ENCODE measurements at places on chromosomes 6 and 20. TPM values are rescaled to one million over a fixed set of nuclear protein-coding genes. Genes with fewer than 3 reads are reported as not detected.

DNA sequence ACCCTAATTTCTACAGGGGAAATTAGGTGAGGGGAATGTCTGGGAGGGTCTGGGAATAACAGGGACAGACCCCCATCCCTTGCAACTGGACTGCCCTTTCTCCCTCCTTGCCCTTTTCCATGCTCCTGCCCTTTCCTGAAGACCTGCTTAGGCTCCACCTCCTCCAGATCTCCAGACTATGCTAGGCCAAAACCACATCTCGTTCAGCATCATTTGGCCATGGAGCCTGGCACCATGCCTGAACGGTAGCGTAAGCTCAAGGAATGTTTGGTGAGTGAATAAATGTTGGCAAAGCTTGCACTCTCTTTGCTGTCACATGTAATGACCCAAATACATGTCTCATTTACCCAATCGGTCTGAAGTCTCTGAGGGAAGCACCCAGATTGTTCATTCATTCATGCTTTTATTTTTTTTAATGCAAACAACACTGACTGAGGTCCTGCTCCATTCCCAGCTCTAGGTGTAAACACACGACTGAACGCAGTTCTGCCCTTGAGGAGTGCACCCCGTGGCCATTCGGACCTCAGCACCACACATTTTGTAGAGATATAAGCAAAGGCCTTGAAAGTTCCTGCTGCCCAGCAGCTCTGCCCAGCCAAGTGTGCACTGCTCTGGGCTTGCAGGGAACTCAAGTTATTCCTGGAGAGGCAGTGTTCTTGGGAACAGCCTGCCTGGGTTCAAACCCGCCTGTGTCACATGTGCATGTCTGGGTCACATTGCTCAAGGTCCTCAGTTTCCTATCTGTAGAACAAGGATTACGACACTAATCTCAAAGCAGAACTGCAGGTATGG is 1.1 kb upstream of the GRM4 start:
- DNase-seq, result no peak

GRCh38 chr20:49821381-49821780 is 8.8 kb downstream of the SLC9A8 start:
- DNase-seq, result no peak

GRCh38 chr6:43499028-43499815 is 10.9 kb downstream of the LRRC73 start:
- no peak for DNase-seq

DNA sequence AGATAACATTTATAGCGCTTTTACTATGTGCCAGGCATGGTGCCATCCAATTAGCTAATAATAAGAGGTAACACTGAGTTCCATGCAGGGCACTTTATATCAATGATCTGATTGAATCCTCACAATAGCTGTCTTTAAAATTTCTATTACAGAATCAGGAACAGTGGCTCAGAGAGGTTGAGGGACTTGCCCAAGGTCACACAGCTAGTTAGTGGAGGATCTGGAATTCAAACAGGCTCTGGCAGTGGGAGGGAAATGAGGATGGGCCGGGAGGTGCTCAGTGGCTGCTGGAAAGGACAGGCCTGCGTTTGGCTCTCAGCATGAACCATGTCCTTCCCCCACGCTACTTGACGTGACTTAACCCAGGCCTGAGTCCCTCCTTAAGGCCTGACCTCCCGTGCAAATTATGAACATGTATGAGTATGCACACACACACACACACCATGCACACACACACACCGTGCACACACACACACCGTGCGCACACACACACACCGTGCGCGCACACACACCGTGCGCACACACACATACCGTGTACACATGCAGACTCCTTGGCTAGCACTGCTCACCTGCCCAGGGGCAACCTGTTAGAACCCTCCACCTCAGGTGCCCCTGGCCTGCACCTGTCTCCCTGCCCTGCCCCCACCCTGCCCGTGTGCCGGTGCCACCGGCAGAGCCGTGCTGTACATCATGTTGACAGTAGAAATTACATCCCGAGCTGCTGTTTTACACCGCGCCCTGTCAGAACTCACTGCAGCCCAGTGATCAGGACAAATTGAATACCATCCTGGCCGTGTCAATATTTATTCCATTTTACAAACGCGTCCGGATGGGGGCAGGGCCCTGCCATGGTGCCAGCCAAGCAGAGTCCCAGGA is 43.7 kb downstream of the CDH22 start:
- DNase-seq, result no peak

GRCh38 chr6:10585209-10585845 is 64.2 kb downstream of the GCNT2 start:
- DNase-seq, result no peak

- DNase-seq, result no peak
Observed at GRCh38 chr20:58723628-58723984, 31.0 kb downstream of the NPEPL1 start.

DNA sequence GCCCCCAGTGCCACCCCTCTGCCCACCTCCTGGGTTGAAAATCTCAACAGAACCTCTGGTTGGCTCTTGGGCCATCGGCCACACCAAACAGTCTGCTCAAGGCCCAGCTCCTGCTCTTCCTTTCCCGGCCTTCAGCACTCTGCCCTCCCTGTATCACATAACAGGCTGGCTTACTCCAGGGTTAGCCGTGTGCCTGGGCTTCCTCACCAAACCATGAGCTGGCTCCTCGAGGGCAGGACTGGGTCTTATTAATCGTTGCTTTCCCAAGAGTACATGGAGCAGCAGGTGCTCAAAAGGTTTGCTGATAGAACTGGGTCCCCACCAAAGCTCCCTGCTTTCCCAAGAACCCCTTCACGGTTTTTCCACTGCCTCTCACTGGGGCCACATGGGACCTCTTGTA is 12.7 kb upstream of the FAM83C start:
- no peak for DNase-seq

DNA sequence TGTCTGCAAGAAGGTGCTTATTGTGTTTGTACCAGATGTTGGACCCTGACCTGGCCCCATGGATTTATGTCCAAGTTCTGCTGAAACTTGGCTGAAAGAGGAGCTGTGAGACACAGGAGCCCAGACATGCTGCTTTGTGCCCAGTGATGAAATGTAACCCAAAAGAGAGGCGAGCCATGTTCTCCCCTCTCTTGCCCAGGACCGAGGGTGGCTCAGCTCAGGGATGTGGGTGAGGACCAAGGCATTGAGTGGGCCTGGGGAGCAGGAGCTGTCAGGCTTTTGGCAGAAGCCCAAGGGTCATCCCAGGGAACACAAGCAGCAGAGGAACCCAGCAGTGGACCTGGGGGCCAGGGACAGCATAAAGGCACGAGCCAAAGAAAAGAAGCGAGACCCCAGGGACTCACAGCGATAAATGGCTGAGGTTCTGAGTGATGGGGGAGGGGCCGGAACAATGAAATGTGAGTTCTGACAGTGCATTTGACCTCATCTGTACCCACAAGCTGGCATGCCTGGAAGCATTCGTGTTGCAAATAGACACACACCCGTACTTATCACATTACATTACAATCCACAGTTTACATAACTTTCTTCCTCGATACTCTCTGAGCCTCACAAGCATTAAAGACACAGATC is 363.4 kb upstream of the JARID2 start:
- no peak for DNase-seq

Gene TFAP2C
- not detected for total RNA-seq

Gene RSPO3
- not detected for total RNA-seq

DNA sequence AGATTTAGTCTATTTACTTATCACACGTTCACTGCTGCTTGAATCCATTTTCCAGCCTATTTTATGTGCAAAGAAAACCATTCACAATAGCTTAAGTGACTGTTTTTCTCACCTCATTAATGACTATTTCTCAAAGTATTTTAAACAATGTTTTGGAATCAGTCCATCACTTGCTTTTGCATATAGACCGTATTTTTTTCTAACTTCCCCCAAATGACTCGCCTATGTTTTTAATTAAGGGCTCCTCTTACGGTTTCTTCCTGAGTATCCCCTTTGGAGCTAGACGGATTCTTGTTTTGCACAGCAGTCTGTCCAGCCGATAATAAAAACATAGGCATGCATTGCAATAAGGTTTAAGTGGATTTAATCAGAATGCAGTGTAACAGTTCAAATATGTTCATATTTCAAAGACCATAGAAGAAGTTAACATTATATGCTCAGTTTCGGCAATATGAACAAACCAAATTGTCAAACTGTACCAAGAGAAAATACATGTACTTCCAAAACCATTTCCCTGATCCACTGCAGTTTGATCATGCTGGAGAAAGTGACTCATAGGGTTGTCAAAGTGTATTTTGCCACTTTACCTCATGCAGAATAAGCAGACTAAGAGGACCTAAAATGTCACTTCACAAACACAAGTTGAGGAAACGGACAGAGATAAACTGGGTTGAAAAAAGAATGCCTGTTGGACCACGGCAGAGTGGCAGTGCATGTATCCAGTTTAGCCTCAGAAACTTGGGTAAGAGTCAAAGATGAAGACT is 66.4 kb downstream of the HMGN3 start:
- no peak for DNase-seq

- no peak for DNase-seq
Observed at GRCh38 chr6:130367767-130368166, 1.9 kb downstream of the TMEM200A start.

Gene MUC21
- not detected for total RNA-seq

Gene TMEM244
- total RNA-seq, result not detected

Gene GHRH
- total RNA-seq, result not detected

Gene ANGPT4
- not detected for total RNA-seq

DNA sequence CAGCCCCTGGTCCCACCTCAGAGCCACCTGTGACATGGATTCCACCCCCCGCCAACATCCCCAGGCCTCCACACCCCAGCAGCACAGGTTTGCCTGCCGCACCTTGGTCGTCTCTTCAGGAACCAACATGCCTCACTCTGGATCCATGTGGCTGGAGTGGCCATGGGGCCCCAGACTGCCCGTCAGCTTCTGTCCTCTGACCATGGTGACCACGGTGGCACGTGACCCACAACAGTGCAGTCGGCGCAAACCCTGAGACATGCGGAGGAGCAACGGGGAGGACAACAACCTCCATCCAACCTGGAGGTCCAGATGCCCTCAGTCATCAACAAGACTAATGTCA is 85.6 kb downstream of the ANKRD60 start:
- DNase-seq, result no peak

- no peak for DNase-seq
Observed at GRCh38 chr6:126531840-126532239, 191.9 kb downstream of the CENPW start.

DNA sequence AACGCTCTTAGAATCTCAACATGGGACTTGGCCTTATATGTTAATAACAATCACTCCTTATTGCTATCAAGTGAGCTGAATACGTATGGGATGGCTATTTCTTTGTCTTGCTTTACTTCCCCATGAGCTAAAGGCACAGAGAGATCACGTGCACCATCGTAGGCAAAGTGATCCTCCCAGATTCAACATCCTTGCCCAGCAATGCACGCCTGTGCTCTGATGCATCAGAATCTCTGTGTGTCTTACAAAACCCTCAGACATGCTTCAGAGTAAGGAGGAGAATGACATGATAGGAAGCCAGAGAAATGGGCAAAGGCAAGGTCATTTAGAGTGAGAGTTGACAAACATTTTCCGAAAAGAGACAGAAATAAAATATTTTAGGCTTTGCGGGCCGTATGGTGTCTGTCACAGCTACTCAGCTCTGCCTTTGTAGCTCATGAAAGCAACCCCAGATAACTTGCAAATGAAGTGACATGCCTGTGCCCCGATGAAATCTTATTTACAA is 277.6 kb upstream of the CDH4 start:
- no peak for DNase-seq

DNA sequence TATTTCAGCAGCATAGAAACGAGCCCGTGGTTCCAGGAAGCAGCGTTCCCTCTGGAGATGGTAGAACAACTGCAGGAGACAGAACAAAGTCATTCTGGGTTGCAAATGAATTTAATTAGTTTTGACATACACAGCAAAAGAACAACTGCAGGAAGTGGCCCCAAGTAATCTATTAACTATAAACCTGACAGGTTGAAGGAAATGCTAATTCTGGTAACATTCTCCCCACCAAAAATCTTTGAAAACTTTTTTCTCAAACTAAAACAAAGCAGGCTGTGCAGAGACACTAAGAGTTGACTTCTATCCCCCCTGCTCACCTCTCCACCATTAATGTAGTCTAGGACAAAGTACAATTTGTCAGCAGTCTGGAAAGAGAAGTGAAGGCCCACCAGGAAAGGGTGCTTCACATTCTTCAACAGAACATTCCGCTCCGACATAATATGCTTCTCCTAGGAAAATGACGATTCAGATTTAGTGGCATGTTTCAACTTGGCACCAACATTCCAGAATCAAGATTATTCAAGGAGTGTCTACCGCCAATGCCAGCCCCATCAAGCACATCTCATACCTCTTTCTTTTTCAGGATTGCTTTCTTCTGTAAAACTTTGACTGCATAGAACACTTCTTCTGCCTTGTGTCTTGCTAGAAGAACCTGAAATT is 120.4 kb upstream of the SLC2A12 start:
- no peak for DNase-seq

GRCh38 chr20:20267685-20268370 is 100.1 kb upstream of the INSM1 start:
- no peak for DNase-seq

DNA sequence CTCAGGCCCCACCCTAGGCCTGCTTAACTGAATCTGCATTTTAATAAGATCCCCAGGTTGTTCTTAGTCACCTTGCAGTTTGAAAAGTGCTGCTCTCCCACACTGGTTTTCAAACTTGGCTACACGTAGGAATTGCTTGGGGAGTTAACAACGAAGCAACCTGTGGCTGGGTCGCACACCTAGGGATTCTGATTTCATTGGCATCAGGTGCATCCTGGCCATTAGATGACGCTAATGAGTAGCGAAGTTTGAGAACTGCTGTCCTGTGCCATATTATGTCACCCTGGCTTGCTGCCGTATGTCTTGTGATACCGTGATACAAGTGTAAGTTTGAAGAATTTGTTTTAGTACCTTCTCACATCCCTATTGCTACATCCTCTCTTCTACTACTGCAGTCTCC is 28.2 kb upstream of the FUCA2 start:
- DNase-seq, result no peak
